ENCODE measurements at places on chromosomes 11 and 22. TPM values are rescaled to one million over a fixed set of nuclear protein-coding genes. Genes with fewer than 3 reads are reported as not detected.

Gene GLB1L3
- 0.94 TPM for total RNA-seq

Gene SYT12
- total RNA-seq: not detected

DNA sequence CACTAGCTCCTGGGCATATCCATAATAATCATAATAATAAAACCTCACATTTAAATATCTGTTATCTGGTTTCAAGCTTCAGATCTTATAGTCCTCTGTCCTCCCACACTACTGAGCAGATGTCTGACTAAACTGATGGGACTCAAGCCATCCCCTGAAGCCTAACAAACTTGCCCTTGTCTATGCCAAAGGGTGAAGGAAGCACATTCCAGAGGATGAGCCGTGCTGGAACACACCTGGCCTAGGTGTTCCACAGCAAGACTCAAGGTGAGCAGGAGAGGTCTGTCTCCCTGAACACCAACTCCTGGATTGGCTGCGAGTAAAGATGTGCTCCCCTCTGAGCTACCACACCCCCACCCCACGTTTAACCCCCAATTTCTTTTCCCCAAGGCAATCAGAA is 14.7 kb downstream of the SCUBE2 start:
- DNase-seq: no peak

DNA sequence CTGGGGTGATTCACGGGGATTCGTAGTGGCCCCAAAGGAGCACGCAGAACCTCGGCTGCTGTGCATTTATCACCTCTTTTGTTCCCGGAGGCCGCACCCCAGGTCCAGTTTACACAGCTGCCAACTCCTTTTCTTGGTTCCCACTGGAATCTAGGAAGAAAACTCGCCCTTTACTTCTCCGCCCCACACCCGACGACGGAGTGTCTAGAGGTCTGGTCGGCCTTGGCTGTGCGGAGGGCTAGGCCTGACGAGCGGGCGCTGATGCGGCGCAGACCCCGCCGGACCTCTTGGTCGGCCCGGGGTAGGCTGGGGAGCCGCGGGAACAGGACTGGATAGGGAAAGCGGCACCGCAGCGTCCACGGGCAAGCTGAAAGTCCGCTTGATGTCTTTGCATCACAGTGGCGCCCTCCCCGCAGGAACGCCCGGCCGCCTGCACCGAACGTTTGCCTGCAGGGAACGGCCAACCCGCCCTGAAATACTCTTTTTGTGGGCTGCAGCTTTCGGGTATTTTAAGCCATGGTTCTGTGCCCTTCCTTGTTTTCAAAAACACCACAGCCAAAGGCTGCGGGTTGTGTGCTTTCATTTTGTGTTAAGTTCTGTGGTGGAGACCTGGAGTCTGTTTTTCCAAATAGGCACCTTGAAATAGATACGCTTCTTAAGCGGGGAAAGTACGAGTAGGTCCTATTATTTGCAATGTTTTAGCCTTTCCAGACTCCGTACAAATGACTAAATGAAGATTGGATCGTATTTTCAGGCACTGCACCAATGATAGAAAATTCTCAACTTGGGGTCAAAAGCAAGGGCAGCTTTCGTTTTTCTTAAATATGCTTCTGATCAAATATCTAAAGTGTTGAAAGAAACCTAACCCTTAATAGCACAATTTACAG is 829 bp upstream of the ZBED5 start:
- peak; percentile 64 for DNase-seq

GRCh38 chr11:103668859-103669258 is 367.6 kb upstream of the DDI1 start:
- DNase-seq: no peak

DNA sequence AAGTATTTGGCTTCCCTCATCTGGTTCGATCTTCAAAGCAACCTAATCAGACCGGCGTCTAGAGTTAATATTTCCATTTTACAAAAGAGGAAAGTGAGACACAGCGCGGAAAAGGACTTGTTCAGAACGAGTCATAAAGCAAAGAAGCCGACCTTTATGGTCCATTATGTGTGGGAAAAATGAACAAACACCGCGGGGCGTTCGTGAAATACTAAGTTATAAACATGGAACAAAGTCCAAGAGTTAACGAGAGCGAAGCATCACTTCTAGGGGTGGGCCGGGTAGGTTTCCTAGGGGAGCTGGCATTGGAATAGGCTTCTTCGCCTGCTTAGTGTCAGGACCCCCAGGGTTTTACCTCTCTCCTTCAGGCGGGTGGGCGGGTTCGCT is 575 bp downstream of the DUSP18 start:
- DNase-seq: no peak

DNA sequence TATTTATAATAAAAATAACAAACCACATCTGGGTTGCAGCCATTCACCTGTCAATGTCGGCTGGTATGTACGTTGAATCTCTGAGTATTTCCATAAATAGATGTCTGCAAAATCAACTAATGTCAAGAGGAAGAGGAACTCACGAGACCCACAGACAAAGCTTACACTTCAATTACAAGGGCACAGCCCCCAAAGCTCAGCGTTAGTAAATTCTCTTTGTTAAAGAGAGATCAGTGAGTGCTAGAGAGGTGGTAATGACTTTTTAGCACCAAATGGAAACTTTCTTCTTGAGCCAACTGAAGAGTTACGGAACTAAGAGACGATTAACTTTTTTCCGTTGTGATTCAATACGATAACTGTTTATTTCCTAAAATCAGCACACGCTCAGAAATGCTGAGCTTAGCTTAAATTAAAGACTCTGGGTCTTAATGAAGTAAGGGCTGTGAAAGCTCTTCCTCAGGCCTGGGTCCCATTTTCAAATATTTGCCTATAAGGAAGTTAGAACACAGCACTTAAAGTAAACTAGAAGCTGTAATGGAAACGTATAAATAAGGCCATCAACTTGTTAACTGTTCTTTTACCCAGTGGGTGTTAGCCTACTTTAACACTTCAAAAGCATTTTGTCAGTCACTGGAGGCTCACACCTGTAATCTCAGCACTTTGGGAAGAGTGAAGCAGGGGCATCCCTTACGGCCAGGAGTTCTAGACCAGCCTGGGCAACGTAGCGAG is 22.8 kb upstream of the TFIP11 start:
- DNase-seq: no peak

GRCh38 chr11:88814076-88814475 is 251.7 kb downstream of the GRM5 start:
- DNase-seq: no peak
